ENCODE measurements at places on chromosomes 4 and X. TPM values are rescaled to one million over a fixed set of nuclear protein-coding genes. Genes with fewer than 3 reads are reported as not detected.

The CXCL10 gene
- total RNA-seq = not detected

GRCh38 chr4:164526933-164527583, 226.9 kb upstream of the SMIM31 start:
- no peak for DNase-seq

DNA sequence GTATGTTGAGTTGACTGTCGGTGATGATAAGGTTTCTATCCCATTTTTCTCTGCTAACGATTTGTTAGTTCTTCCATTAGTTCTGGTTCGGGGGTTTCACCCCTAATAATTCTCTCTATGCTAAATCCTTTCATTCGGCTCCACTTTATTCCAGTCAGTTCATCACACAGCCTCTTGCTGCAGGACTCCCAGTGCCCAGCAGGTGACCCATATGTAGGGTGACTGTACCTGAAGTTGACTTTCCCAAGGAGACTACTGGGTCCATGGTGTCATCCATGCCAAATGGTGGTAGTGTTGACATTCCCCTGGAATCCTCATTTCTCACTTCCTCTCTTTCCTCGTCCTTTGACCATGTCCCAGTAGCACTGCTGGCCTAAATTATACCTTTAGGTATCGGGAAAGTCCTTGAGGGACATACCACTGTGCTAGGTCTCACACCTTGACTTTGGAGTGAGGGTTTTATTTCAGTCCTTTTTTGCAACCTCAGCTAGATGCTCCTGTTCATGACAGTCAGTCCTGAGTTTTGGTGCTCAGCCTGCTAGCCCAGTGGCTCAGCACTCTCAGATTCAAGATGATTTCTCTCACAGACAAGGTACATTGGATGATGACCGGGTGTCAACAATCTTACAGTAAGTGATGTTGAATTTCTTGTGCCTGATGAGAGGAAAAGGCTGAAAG, 105.1 kb upstream of the ARHGAP24 start:
- DNase-seq = no peak

The GALNTL6 gene
- not detected for total RNA-seq

GRCh38 chr4:37666625-37667071, 19.5 kb downstream of the RELL1 start:
- DNase-seq = no peak
